ENCODE measurements at places on chromosomes 12 and 14.
A peak's percentile ranks its signal among the peaks of the same experiment; 100 is the strongest.

DNA sequence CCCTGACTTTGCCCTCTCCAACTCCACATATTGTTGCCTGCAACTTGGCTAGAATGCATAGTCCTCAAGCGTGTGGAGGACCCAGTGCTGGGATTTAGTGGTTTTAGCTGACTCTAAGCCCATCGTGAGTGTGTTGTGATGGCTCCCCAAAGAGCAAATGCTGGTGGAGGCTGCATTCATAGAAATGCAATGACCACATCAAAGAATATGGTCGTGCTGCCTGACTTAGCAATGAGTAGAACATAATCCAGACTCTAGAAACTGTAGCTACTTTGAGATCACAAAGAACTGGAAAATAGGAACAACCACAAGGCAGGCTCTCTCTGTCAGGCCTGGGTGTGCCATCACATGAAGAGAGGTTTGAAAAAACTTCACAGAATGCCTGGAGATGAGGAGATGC, 1.3 kb downstream of the DYRK4 start:
- no peak for DNase-seq

DNA sequence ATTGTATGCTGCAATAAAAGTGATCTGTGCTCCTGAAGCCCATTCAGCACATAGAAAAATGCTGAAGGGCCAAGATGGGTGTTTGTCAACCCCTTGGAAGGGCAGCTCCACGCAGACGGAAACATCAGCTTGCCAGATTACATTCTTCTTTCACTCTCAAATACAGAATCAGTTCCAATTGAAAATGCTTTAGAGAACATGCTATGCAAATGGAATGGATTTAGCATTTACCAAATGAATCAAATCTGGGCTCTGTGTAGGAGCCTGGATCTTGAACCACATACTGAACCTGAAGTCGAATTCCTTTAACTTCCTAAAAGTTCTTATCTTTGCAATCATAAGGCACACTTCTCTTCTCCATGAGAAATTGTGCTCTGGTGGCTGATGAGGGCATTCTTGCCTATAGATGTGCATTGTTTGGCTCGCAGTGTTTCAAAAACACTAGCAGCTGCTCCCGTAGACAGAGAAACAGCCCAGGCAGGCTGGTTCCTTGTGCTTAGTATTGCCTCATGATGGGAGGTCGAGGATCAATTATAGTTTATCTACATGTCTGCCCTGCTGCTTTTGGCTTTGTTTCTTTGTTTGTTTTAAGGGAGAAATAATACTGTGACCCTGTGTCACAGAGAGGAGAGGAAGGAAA, 489.8 kb upstream of the FLRT2 start:
- peak; percentile 19 for DNase-seq

GRCh38 chr12:175250-175649, 38.7 kb downstream of the SLC6A12 start:
- no peak for DNase-seq

DNA sequence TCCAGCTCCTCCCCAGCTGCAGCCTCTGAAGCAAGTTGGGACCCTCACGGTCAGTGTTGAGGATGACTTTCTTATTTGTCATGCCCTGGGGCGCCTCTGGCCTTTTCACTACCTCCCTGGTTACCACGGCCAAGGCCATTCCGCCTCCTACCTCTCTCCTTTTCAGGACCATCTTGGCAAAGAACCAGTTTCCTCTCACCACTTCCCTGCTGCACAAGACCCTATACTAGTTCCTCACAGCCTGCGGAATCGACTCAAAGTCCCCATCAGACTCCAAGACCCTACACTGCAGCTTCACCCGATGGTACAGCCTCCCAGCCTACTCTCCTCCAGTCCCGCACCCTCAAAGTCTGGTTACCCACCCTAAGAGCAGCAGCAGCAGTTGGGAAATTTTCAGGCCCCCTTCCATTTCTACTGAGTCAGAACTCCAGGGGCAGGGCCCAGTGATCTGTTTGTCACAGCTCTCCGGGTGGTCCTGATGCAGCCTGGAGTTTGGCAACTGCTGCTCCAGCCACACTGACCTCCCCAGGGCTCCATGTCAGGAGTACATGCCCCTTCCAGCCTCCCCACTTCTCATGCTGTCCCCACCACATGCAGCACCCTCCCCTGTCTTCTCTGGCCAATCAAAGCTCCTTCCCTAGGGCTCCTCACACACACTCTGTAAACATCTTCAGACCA, 5.4 kb downstream of the VWF start:
- DNase-seq: no peak

DNA sequence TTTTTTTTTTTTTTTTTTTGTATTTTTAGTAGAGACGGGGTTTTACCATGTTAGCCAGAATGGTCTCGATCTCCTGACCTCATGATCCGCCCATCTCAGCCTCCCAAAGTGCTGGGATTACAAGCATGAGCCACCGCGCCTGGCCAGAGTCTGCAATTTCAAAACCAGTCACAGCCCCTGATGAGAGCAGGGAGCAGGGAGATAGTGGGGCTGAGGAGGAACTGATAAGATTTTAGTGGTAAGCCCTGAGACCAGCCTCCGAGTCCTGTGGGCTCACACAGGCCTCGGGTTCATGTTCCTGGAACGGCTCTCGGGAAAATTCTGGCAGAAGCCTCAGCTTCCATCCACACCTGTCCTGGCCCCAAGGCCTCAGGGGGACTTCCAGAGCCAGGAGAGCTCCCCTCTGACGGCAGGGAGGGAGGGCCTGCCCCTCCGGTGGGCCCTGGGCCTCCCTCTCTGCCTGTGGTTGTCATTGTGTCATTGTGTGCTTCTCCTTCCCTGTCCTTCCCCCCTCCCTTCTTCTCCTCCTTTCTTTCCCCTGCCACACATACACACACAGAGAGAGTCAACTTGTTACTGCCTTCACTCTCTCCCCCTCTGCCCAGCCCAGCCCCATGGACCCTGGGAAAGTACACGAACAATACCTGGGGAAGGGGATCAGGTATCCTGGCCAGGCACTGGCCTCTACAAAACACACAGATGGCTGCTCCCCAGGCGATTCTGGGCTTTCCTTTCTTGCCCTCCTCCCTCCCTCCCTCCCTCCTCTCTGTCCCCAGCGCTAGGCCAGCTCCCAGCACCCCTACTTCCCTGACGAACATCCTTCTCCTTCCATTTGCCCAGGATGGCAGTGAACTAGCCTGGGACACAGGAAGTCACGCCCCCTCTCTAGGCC, 294.1 kb downstream of the DPF3 start:
- DNase-seq: no peak

- DNase-seq: no peak
Observed at GRCh38 chr12:75959060-75959459, 72.5 kb downstream of the PHLDA1 start.

GRCh38 chr12:108399514-108399913, 60.4 kb upstream of the CMKLR1 start:
- peak; percentile 45 for DNase-seq

DNA sequence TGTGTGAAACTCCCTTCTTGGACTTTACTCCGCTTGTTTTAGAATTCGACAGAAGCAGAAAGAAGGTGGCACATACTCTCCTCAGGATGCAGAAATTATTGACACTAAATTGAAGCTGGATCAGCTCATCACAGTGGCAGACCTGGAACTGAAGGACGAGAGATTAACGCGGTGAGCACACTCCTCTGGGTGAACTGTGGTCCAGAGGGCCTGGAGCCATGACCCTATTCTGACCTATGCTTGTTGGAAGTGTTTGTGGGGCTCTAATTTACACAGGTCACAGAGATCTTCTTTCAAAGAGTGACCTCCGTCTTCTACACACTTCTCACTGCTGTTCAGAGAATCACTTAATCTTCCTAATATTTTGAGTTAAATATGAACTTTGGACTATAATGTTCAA, 72.5 kb upstream of the MYF6 start:
- no peak for DNase-seq

GRCh38 chr14:101216366-101217079, 313.0 kb upstream of the RTL1 start:
- DNase-seq: no peak

DNA sequence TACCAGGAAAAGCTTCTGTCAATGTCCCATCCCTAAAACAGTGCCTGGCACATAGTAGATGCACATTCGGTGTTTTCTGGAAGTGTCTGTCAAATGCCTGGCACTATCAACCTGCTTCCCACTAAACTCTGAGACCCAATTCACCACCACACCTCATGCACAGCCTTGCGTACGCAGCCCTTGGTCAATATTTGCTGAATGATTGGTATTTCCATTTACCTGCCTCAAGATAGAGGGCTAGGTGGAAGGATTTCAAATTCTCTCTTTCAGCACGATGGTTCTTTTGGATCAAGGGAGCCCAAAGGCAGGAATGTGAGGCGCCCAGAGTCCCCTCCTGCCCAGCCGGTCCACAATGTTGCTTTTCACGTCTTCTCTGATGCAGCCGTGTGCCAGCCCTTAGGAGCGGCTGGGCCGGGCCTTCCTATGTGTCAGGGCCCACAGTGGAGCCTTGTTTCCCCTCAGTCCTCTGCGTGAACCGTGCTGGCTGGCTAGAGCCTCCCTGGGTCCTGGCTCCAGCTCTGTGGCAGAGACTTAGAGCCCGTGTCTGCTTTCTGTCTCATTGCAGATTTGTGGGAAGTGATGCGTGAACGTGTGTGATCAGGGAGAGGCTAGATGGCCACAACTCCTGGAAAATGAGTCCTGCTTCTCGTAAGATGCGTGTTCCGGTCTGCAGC, 99.9 kb upstream of the RFLNA start:
- peak; percentile 58 for DNase-seq

GRCh38 chr14:53545217-53545616, 392.1 kb upstream of the DDHD1 start:
- no peak for DNase-seq

GRCh38 chr14:47720281-47720680, 44.9 kb upstream of the MDGA2 start:
- DNase-seq: no peak

DNA sequence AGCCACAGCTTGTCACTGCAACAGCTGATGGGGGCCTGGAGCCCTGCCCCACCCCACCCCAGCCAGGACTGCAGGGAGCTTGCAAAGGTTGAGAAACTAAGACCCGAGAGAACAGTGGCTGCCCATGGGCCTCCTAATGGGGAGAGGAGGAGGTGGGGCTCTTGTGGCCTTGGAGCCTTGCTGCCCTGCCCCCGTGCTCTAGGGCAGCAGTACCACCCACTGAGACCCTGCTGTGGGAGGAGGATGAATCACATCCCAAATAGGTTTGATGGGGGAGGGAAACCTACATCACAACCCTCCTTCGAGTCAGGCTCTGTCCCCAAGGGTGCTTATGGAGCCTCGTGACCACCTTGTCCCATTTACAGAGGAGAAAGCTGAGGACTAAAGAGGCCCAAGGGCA, 15.9 kb downstream of the HHIPL1 start:
- no peak for DNase-seq

- no peak for DNase-seq
Observed at GRCh38 chr12:42010715-42011114, 134.0 kb downstream of the GXYLT1 start.

DNA sequence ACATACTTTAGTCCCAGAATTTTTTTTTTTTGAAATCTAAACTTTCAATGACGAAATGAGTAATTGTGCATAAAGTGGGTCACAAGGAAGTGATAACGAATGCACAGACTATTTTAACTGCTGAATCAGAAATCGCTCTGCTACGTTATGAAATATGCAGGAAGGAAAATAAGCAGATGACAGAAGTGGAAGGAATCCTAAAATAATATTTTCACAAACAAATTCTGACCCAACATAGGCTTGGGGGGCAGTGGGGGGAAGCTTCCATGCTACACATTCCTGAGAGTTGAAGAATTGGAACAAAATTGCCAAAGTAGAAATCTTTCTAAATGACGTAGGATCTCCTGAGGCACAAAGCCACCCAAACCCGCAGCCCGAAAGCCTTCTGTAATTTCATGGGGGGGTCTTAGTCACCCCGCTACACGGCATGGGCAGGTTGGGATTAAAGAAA, 89.6 kb downstream of the ARF6 start:
- DNase-seq: peak; percentile 42

DNA sequence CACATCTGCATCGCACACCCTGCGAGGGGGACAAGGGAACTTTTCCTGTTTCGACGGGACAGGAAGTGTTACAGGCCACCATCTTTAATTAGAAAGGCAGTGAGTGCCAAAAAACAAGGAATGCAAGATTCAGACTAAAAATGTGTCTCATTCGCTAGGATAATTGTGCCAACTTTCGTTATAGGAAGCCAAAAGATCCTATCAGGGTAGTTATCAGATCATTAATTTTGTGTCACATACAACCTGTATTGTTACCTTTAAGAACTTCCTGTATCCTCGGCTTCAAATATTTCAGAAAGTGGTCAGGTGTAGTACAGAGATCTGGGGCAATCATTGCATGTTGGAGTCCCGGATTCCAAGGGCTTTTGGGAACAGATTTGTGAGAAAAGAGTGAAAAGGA, 19.2 kb upstream of the MGP start:
- no peak for DNase-seq

DNA sequence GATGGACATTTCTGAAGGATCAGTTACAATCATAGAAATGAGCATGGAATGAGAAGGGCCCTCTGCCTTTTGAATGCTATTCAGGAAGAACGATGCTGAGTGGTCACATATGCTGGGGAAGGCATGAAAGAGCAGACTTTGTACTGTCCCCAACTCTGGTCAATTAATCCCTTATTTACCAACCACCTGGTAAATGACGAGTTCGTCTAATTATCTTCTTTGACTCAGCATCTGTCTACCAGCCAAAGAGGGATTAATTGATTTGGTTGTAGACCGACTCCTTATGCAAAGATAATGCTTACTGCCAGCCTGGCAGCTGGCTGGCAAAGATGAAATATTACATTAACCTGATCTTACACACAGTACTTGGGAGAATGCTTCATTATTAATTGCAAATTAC, 152.2 kb downstream of the CHST11 start:
- no peak for DNase-seq

GRCh38 chr12:128657378-128657777, 166.4 kb downstream of the SLC15A4 start:
- no peak for DNase-seq

GRCh38 chr12:123363740-123364531, 711 bp downstream of the SBNO1 start:
- peak; percentile 29 for DNase-seq

GRCh38 chr14:101252443-101253214, 308.7 kb upstream of the DIO3 start:
- DNase-seq: peak; percentile 10

- DNase-seq: no peak
Observed at GRCh38 chr12:13223179-13223804, 26.8 kb downstream of the EMP1 start.

DNA sequence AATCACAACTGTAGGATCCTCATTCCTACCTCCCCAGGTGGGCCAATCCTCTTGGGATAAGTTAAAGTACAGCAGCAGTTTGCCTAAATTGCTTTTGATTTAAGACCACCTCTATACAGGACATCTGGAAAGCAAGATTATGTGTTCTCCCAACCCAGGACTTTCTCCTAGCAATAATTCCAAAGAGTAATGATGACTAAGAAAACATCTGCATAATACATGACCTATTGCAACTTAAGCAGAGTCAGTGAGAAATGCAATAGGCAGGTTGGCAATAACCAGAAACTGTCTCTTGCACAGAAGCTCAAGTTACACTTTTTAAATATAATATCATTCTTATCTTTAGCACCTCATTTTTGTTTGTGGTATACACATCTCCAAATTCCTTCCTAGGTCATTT, 275.4 kb downstream of the TRHDE start:
- no peak for DNase-seq

GRCh38 chr12:53726341-53726740, 911 bp downstream of the CALCOCO1 start:
- DNase-seq: no peak
